ENCODE measurements at places on chromosomes 1 and 21. TPM values are rescaled to one million over a fixed set of nuclear protein-coding genes. Genes with fewer than 3 reads are reported as not detected.

Gene VAMP3
- 78.4 TPM for total RNA-seq

Gene PGBD5
- 85.2 TPM for total RNA-seq

Gene CGN
- total RNA-seq, result 5.2 TPM

Gene OR6K3
- total RNA-seq, result not detected

Gene ZNF683
- not detected for total RNA-seq

Gene CLCA2
- 0.70 TPM for total RNA-seq

Gene OPRD1
- total RNA-seq, result 10.5 TPM

Gene AMY2A
- 1.6 TPM for total RNA-seq

Gene SH2D5
- 49.0 TPM for total RNA-seq

Gene ZMYND12
- 3.3 TPM for total RNA-seq

Gene EXOC8
- total RNA-seq, result 19.6 TPM

Gene ASCL5
- total RNA-seq, result not detected

Gene SPRR1A
- not detected for total RNA-seq
